Epithelial cell of proximal tubule (primary cell): ENCODE measurements at places on chromosomes 4 and X.

DNA sequence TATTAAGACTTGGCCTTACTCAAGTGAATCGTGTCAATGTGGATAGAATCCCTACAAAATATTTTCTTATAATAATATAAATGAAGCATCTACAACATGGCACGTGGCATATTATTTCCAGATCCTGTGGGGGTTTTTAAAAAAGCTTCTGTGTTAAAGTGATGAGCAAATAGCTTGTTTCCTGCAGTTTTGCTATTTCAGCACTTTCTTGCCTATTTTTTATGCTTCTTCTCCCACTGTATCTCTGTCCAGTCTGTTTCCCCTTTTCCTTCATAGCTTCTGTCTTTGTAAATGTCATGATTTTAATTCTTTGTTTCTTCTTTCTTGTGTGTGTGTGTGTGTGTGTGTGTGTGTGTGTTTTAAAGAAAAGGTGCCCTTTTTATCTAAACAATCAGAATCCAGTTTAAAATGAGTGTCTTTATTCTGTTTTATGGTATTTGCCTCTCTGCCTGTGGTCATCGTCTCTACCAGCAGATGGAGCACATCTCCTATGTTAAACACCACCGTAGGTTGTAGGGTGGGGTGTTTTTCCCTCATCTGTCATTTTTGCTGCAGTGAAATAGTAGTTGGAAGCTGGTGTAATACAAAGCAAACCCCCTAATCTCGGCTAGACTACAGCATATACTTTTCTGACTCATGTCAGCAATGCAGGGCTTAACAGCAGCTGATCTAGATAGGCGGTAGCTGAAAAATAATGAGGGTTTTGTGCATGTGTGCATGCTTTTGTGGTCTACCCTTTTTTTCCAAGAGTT, 33.1 kb downstream of the FTHL17 start:
- DNase-seq: no peak

GRCh38 chrX:9912351-9913145, 54.6 kb upstream of the CLDN34 start:
- DNase-seq: no peak

DNA sequence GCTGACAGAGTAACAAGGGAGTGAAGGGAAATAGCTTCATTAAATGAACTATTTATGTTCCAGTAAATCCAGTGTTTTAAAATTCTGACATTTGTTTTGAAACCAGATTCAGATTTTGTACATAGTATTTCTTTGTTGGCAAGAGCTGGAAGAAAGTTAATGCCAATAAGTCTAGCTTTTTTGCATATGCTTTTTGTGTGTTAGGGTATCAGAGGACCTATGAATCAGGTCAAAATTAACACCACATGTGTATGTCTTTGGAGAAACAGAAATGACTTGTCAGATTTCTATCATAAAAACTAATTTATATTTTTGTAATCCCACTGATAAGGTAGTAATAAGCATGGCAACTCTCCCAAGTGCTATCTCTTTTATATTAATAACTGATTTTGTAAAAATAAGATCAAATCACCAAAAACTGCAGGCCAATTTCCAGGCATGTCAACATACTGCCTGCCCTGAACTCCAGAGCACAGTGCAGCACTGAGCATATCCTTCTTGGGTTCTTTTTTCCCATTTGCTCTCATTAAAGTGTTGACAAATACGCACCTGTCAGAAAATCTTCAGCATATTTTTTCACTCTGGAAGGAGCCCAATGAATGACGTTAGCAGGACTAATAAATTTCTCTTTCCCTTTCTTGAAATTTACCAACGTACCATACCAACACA, 65.5 kb downstream of the SH3RF1 start:
- no peak for DNase-seq

DNA sequence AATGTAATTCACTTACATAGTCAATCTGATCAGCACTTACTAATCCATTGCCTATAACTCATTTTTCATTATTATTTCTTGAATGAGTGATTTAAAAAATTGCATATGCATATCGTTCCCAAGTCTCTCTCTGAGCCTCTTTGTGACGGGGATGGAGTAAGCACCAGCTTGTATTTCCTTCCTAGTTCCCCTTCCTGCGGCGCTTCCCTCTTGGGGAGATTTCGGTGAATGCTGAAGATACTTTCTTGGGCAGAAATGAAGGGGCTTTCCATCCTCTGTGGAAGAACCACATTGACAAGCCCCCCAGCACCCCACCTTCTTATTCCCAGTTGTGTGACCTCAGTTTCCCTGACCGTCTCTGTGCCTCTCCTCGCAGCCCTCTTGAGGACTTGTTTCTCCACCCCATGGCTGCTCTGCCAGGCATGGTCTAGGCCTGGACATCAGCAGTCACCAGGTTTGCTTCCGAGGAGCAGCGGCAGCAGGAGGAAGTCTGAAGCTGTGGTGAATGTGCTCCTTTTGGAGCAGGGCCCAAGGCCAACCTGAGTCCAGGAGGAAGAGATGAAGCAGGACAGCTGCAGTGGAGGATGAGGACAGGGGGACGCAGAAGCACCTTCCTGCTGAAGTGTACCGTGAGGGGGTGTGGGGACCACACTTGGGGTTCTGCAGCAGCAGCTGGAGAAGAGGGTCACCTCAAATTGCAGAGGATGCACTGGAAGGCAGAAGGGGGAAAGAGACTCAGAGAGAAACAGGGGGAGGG, 124.9 kb downstream of the IRF2 start:
- DNase-seq: no peak

- DNase-seq: no peak
These were observed 71.7 kb downstream of the FANCB start for GRCh38 chrX:14801136-14801535.

GRCh38 chr4:87805971-87806370, 6.6 kb downstream of the IBSP start:
- DNase-seq: no peak

- DNase-seq: no peak
These were observed 715.1 kb downstream of the FSTL5 start for GRCh38 chr4:161448550-161449180.

- DNase-seq: no peak
These were observed 119.0 kb upstream of the MYOZ2 start for GRCh38 chr4:119016636-119017035.

DNA sequence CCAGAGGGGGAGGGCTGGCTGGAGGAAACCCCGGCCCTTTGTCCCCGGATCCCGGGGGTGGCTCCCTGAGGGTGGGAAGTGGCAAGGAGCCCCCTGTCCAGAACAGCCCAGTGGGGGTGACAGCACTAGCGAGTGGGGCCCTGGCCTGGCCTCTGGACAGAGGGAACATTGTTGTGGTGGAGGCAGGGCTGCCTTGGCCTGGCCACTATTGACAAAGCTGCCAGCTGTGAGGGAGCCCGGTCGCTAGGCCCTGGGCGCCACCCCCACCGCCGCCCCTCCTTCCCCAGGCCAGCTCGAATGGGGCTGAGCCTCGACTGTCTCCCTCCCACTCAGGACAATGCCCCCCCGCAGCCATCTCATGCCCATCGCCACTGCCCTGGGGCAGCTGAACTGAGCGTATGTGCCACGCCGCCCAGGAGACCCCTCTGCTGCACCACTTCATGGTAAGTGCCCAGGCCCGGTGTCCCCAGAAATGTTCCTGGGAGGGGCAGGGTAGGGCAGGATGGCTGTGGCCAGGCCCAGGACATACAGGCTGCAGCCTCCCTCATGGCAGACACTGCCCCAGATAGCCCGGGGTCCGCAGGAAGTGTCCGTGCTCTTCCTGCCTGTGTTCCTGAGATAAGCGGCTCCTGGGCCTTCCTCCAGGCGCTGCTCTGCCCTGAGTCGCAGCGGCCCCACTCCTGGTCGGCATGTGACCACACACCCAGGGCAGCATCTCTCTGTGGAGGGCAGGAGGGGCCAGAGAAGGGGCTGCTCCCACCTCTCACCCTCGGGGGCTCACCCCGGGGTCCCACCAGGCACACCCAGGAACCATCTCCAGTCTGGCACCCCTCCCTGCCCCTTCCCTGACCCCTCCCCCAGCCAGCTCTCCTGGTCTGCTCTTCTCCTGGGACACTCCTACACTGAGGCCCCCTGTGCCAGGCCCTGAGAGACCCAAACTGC, 1.4 kb downstream of the PLXNB3 start:
- no peak for DNase-seq

- no peak for DNase-seq
These were observed 713.8 kb downstream of the RAB28 start for GRCh38 chr4:12770351-12770750.

DNA sequence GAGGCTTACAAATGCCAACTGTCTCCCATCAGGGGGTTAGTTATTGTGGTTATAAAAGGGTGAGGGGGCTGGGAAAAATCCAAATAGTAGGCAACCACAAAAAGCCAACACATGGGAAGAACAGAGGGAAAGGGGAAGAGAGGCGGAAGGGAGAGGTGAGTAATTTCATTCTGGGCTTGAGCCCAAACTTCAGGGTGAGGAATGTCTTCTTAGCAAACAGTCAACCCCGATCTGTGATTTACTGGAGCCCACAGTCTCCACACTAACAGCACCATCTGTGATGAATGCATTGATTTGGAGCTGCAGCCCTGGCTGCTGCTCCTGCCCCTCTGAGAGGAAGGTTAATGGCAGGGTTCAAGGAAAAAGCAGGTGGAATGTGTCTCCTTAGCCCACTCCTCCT, 162.2 kb upstream of the GPR101 start:
- no peak for DNase-seq

DNA sequence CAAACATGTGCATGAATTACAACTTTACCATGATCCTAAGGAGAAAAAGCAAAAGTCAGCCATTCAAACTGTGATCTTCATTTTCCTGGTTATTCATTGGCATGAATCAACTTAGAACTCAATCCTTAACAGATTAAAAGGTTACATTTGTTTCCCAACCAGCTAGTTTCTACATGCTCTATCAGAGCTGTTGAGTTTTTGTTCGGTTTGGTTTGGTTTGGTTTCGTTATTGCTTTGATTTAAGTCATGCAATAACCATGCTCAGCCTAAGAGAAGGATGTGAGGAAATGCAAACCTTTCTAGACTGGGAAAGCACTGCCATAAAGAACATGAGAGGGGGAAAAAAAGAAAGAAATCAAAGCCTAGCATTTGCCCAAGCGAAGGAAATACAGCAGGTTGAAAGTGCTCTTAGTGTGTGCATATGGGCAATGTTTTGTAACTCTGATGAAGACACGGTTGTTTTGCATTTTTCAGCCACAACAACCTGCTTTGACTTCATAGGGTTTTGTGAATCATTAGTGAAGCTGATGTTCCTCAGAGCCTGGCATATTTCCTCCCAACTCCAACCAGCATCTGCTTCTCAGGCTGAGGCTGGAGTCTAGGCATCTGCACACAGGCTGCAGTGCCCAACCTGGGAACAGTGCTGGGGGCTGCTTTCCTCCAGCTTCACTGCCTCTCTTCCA, 234.3 kb downstream of the ZNF674 start:
- DNase-seq: no peak

DNA sequence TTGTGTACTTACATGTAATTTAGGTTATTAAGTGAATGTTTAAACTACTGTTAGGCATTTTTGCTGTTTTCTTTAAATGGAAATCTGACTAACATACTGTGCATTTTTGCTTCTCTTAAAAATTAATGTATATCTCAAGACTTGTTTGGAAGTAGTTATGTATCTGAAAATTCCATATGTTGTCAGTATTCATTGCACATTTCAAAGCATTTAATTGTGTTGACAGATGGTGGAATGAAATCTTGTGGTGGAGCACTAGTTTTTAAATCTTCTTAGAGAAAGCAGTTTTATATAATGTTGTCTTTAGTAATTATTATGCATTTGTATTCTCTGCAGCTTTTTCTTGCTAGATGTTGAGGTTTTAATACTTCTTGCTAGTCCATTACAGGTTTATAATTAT, 71.5 kb upstream of the MSANTD1 start:
- DNase-seq: no peak

DNA sequence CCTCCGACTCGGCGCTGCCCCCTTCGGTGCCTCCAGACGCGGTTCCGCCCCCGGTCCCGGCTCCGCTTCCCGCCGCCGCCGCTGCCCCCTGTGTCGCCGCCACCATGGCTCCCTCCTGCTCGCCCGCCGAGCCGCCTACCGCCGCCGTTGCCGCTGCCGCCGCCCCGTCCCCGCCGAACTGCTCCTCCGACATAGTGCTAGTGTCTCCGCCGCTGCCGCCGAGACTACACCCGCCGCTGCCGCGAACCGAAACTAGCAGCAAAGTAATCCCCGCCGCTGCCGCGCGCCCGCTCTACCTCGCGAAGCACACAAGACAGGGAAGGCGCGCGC, 340 bp downstream of the HNRNPD start:
- DNase-seq: no peak

DNA sequence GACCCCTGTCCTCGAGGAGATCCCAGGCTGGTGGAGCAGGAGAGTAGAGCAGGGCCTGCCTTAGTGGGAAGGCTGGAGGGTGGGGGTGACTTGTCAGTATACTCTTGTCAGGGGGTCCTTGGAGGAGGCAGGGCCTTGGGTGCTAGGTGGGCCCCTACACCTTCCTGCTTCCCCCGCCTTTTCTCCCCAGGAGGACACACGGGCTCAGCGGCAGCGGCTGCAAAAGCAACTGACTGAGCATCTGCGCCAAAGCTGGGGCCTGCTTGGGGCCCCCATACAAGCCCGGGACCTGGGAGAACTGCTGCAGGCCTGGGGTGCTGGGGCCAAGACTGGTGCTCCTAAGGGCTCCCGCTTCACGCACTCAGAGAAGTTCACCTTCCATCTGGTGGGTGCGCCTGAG, 11.3 kb downstream of the CCDC22 start:
- DNase-seq: no peak

DNA sequence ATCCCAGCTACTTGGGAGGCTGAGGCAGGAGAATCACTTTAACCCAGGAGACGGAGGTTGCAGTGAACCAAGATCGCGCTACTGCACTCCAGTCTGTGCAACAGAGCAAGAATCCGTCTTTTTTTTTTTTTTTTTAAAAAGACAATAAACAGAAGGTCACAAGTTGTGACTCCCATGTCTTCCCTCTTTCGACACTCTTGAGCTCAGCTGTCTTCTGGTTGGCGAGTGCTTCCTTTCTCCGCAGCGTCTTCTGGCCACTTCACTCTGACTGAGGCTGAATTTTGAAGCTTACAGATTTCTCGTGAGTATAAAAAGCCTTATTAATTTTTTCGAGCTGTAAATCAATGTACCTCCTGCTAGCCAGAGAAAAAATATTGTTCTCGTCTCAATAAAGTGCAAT, 124.9 kb downstream of the STOX2 start:
- no peak for DNase-seq

DNA sequence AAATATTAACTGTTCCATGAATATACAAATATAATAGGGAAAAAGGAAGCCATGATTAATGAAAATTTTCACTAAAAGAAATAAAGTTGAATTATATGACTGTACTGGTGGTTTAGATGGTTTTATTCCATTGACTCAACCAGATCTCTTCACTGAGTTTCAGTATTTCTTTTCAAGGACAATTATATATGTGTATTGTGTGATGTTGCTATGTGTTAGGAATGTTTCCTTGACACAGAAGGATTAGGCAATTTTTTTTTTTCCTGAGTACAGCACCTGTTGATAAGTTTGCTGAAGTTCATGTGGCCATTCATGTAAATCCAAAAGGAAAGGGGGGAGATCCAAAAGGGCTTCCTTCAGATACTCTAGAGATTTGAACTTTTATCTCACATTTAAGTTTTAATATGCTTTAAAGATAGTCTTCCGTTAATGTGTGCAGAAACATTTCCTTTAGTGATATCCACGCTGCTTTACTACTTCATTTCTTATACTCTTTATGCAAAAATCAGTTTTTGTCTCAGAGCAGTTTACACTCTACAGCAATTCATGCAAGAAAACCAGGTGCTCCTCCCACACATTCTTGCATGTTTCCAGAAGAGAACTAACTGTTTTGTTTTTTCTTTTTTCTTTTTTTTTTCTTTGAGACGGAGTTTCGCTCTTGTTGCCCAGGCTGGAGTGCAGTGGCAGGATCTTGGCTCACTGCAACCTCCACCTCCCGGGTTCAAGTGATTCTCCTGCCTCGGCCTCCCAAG, 249.1 kb downstream of the RPA4 start:
- DNase-seq: peak; percentile 40
